Memory B cell (primary cell): ENCODE measurements at places on chromosomes 16 and 17.
A peak's percentile ranks its signal among the peaks of the same experiment; 100 is the strongest.

DNA sequence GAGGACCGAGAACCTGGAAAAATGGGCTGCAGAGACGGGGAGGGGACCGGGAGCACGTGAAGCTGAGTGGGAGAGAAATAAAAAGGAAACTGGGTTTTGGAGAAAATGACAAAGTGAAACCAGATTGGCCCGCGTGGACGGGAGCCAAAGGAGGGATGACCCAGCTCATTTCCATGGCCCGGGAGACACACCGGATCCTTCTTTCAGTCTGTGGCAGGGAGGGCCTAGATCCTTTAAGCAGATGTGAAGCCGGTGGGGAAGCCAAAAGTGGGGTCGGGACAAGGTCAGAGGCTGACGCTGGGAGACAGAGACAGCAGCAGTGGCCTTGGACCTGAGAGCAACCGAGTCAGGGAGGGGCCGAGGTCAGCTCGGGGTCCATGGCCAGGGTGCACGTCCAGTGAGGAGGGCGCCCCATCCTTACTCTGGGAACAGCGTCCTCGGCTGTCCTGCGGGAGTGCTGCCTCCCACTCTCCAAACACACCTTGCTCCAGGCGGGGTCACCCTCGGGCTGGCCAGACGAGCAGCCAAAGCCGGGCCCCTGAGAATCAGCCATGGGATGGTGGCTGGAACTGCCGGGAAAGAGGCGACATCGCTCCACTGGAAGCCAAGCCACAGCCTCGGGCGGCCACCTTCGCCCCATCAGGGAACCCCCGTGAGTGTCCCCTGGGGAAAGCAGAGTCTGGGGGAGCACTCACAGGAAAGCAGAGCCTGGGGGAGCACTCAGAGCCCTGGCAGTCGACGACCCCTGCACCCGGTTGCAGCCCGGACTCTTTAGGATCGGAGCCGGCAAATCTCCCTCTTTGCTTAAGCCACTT, 17.3 kb downstream of the CA5A start:
- no peak for DNase-seq

- peak; percentile 40 for DNase-seq
Measured at GRCh38 chr16:29811896-29812665, at the start of gene PRRT2. TSS of gene PRRT2 (plus strand) at chr16:29812193. CDS start at chr16:29813055, 862 bp downstream.

- DNase-seq, result no peak
Measured at GRCh38 chr17:33228548-33228947, 64.5 kb downstream of the ASIC2 start.

DNA sequence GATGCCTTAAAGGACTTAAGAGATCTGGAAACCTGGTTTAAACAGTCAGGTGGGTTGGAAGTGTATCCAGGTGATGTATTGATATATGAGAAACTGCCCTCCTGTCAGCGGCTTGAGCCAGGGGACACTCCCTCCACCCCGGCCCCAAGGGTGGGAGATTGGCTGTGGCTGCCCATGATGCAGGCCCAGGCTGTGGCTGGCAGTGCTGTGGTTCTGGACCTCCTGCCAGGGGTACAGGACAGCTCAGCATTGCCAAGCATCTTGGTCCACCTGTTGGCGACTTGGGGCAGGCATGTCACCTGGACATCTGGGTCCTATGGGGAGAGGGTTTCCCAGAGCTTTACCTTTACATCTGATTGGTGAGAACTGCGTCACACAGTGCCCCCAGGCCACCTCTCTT, 201.0 kb downstream of the SPECC1 start:
- DNase-seq, result no peak

DNA sequence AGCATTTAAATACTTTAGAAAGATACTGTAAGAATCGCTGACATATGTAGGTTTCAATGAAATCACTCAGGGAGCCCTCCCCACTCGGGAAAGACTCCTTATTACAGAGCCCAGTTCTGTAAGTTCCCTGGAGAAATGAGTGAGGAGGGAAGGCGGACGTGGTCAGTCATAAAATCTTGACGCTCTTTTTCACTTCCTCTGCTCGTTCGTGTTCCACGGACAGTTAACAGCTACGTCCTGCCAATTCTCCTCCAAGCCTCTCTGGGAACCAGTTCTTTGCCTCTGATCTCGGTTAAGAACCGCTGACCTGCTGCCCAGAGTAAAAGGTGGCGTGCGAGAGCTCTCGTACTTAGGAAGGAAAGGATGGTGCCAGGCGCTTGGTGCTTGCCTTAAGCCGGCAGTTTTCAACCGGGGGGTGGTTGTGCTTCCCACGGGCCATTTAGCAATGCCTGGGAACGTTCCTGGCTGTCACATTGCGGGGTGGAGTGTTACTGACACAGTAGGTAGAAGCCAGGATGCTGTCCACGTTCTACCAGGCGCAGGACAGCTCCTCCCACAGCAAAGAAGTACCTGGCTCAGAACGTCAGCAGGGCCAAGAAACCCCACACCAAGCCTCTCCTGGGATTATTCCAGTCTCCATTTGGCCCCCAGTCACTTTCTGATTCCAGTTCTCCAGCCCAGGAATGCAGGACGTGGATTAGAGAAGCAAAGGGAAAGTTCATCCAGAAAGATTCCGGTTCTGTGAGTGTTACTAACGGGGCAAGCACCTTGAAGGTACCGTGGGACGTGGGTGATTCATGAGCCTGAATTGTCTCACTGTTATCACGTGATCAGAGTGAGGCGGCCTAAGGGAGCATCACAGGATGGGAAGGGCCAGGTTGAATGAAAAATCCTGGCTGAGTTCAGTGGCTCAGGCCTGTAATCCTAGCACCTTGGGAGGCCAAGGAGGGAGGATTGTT, 87.7 kb downstream of the MRM3 start:
- no peak for DNase-seq

DNA sequence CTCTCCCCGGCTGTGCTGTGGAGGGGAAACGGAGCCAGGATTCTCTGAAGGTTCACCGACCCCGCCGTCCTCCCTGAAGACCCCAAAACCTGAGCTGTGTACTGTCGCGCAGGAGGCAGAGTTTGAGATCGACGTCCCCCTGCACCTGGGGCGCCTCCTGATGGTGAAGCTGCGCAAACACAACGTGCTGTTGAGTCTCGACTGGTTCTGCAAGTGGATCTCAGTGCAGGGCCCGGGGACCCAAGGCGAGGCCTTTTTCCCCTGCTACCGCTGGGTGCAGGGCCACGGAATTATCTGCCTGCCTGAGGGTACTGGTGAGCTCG, 62.6 kb upstream of the TEKT1 start:
- no peak for DNase-seq

DNA sequence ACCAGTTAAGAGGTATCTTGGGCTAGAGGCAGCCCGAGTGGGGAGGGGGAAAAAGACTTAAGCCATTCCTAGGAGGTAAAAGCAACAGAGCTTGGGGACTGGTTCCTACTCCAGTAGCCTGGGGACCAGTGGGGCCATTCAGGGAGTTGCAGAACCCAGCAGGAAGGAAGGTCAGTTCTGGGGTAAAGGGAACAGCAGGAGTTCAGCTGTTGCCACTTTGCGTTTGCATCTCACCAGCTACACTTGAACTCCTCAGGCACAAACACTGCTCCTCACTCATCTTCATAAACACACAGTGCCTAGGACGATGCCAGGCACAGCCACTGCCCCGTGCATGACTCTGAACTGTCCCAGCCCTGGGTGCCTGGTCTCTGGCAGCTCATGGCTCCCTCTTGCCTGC, 4.0 kb downstream of the HAP1 start:
- DNase-seq, result no peak
